CD4-positive, alpha-beta T cell (primary cell): ENCODE measurements at places on chromosomes 6 and 20. TPM values are rescaled to one million over a fixed set of nuclear protein-coding genes. Genes with fewer than 3 reads are reported as not detected.

DNA sequence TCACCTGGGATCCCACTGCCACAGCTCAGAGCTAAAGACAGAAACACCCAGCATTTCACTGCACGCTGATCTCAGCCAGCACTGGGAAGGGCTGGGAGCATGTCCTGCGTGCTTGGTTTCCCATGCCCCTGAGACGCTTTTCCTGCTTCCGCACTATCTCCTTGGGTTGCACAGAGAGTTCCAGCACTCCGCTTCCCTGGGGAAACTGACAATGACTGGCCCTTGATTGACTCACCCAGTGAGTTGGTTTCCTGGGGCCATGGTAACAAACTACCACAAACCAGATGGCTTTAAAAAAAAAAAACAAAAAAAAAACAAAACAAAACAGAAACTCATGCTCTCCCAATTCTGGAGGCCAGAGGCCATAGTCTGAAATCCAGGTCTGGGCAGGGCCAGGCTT lies 14.8 kb upstream of the MAS1L start:
- no peak for DNase-seq

DNA sequence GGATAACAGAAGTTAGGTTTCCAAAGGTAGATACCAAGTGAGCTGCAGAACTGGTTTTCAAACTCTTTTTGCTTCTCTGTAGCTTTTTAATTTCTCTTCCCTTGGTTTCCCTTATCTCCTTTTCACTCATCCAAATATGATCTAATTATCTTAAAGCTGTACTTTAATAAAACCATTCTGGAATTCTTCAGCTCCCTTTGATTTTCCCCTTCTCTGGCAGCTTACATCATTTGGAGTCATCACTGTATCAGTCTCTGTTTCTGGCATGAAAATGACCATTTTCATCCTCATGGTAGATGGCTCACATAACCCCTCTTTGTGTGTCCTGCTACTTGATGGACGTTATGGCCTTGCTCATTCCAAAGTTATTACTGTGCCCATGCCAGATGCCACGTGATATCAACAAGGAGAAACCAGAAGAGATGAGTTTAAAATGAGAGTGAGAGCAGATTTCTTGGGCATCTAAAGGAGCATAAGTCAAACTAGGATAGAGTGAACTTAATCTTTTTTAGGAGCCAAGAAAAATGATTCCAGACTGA lies 620.2 kb downstream of the QKI start:
- no peak for DNase-seq

DNA sequence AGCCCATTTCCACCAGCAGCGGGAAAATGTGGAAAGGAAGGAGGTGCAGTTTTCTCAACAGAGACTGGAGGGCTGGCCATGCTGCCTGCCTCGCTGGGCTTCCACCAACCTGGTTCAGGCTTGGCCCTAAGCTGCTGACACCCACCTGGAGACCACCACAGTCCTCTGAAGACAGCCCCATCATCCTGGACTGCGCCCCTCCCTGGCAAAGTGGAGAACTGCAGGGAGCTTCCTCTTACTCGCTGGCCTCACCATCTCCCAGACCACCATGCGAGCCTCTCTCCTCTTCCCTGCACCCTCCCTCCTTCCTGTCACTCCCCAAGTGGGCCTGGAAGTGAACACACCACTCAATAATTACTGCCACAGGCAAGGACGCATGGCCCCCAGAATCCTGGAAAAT lies 71.5 kb downstream of the PSMG4 start:
- DNase-seq, result no peak

DNA sequence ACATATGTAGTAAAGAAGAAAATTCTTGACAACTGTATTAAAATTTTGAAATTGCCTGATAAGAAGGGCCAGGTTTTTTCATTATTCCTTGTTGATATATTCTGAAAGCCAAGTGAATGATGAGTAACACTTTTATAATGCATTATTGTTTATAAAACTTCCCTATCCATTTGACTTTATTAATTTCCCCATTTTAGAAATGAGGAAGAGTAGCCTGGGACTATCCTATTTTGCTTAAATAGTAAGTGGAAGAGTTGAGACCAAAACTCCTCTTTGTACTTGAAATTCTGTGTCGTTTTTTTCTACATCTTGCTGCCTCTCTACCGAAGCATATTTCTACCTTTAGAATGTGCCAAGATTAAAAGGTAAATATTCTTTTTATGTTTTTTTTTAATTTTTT lies 39.7 kb downstream of the TRMT11 start:
- no peak for DNase-seq

GHRH gene
- not detected for total RNA-seq
